ENCODE measurements at places on chromosomes 2 and 18.

DNA sequence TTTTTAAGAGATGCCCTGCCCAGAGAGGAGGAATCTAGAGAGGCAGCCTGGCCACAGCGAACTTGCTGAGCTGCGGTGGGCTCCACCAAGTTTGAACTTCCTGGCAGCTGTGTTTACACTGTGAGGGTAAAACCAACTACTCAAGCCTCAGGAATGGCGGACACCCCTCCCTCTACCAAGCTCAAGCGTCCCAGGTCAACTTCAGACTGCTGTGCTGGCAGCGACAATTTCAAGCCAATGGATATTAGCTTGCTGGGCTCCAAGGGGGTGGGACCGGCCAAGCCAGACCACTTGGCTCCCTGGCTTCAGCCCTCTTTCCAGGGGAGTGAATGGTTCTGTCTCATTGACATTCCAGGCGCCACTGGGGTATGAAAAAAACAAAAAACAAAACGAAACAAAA is 289.4 kb downstream of the KCNS3 start:
- peak; percentile 26 for DNase-seq

DNA sequence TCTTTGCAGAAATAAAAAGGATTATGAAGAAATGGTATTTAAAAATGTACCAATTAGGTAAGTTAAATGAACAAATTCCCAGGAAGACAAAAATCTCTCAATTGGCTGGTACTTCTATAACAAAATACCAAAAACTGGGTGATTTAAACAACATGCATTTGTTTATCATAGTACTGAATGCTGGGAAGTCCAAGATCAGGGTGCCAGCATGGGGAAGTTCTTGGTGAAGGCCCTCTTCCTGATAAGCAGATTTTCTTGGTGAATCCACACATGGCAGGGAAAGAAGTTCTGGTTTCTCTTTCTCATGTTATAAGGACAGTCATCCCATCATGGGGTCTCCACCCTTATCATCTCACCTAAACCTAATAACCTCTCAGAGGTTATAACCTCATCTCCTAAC is 271.6 kb upstream of the SETBP1 start:
- DNase-seq, result no peak

DNA sequence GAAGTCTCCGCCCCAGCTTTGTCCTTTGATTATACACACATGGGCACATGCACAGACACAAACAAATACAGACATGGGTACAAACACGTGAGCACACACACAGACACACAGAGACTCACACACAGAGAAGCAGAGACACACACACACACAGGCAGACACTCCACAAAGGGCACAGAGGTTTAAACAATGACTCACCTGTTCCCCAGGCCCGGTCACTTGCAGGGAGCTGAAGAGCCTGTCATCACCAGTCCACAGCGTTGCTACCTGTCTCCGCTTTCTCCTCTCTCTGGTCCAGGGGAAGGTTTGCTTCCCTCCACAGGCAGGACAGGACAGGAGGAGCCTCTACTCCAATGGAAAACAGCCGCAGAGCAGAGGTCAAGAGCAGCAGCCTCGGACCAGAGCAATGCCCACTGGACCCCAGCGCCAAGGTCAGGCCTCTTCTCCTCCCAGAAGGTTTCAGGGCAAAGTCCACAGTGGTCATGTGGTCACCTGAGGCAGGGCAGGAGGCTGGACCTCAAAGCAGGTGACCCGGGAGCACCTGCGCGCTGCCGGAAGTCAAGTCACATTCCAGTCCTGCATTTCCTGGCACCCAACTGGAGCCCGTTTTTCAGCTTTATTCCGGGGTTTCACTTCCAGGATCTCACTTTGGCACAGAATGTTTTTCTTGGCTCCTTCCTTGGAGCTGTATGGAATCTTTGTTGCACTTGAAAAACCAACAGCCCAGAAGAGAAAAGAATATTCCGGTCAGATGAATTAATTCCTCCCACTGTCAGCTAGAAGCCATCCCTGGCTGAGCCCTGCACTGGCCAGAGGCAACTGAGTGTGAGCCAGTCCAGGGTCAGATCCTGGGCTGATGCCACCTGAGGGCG is at the start of gene RAB17:
TSS of gene RAB17 (minus strand) at position 463 of the 869 bp plus-strand sequence. CDS start 4,580 bp downstream, outside the sequence.
- peak; percentile 27 for DNase-seq

- DNase-seq, result no peak
Observed at GRCh38 chr18:46942646-46943045, 25.2 kb downstream of the KATNAL2 start.

- DNase-seq, result no peak
Observed at GRCh38 chr18:46072376-46072867, 362 bp upstream of the PSTPIP2 start.

DNA sequence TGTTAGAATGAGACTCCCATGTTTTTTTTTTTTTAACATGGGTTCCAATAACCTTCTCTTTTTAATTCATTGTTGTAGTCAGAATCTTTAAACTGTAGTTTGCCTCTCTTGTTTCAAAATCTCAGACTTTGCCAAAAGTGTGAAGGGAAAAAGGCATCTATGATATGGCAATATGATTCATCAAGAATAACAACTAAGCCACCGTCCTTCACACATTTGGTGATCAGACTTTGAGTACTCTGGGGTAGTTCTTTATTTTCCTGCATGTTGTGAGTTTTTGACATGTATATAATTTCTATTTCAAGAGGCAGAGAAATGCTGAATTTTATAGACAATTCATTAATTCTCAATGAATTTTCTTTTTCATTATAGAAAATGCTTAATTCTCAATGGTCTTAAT is 53.5 kb upstream of the CERS6 start:
- no peak for DNase-seq

DNA sequence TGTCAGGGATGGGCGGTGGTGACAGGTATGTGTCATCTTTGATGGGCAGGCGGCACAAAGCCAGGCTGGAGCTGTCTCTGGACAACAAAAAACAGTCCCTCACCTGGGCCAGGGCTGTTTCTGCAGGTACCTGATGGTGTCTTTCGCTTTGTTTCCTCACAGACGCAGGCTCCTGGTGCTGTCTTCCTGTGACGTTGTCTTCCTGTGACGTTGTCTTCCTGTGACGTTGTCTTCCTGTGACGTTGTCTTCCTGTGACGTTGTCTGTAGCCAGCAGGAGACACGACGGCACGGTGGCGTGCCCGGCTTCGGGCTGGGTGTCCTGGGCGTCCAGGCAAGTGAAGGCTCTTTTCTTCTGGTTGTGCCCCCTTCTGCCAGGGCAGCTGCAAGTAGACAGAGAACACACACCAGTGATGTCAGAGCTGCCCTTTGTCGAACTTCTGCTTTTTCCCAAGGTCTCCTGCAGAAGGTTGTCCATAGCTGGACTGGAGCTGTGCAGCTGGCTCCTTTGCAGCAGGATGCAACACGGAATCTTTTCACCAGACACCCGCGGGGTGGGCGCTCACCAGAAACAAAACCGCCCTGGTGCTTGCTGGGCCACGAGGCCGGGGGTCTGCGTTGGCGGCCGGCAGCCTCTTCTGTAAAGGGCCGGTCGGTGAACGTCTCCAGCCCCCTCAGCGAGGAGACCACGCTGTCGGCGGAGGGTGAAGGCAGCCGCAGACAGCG is 21.1 kb downstream of the GPR35 start:
- DNase-seq, result peak; percentile 19

DNA sequence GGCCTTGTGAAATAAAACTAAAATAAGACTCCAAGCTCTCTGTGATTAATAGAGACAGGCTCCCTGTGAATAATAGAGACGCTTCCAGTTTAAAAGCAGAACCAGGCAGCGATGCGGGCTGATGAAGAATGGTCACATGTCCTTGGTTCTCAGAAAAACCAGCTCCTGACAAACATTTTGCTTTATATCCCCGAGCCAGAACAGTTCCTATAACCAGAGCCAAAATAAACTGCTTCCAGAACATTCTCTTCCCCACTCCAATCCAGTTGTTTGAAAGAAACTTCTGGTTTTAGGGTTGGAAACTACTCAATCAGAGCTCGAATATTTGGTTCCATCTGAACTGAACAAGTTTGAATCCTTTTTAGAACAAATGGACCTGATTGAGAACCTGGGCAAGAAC is 213.7 kb downstream of the TSN start:
- no peak for DNase-seq

- DNase-seq, result no peak
Observed at GRCh38 chr2:58794103-58794502, 553.0 kb upstream of the FANCL start.

- DNase-seq, result no peak
Observed at GRCh38 chr18:5518899-5519371, 24.9 kb downstream of the EPB41L3 start.

DNA sequence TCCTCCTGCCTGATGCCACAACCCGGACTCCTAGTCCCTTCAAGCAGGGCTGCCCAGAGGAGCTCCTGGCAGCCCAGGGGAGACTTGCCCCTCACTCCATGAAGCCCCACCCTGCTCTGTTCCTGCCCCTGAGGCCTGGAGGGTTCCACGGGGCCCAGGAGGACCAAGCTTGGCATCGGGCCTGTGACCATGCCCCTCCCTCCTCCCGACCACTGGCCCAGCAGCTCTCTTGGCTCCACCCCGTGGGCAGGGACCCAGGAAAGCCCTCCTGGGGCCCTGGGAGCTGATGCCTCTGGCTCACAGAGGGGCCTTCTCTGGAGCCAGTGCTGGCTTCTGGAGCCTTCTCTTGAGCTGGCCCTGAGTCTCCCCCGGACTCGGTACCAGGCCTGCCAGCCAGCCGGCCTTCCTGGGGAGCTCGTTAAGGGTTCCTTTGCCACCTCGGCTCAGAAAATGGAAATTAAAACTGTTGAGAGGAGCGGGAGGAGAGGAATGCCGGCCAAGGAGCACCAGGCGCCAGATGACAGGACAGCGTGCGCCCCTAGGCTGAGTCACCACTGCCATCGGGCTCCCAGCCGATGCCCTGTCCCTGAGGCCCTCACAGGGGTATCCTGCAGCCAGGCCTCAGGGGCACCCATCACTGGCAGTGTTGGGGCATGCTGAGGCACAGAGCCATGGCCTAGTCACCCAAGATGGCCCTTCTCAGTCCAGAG is 40.6 kb upstream of the SNED1 start:
- DNase-seq, result no peak

- DNase-seq, result no peak
Observed at GRCh38 chr2:228103379-228103778, 78.1 kb downstream of the SPHKAP start.

DNA sequence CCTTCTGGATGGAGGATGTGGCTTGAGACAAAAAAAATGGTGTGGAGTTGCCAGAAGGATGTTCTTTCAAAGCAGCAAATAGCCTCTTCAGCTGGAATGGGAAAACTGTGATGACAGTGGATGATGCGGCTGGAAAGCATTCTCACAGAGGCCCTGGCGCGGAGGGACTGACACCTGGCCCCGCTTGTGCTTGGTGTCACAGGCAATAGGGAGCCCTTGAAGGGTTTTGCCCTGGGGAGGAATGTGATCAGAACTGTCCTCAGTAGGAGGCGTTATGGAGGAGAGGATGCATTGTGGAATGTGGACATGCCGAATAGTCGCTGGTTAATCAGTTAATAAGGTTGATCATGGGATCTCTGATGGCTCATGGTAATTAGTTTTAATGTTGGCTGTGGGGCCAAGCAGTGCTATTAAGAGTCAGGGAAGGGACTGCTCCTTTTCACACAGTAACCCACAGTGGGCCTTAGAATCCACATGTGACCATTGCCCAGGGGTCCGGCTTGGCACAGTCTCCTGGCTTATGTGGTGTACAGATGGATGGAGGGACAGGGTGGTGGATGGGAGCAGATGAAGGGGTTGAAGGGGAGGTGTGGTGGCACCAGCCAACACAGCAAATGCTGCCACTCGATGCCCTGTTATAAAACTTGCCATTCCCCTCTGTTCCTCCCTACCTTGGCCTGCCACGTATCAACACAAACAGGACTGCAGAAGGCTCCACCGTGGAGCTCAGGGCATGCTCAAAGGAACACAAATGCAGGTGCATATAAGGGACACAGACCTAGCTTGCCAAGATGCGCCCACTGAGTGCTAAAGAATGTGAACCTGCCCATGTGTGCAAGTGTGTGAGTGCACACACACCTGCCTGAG is 71.7 kb downstream of the CIB4 start:
- DNase-seq, result no peak

- DNase-seq, result no peak
Observed at GRCh38 chr18:27865431-27865830, 311.5 kb downstream of the CDH2 start.

- DNase-seq, result no peak
Observed at GRCh38 chr2:220043155-220043989, 415.9 kb downstream of the SLC4A3 start.

GRCh38 chr2:218831378-218831990 is at the start of gene PRKAG3:
Gene PRKAG3, minus strand, starts transcription at chr2:218831803.
- no peak for DNase-seq

All from RPMI8226 (cell line).